Fibroblast of the conjunctiva (primary cell): ENCODE measurements at places on chromosomes 3 and 15.

DNA sequence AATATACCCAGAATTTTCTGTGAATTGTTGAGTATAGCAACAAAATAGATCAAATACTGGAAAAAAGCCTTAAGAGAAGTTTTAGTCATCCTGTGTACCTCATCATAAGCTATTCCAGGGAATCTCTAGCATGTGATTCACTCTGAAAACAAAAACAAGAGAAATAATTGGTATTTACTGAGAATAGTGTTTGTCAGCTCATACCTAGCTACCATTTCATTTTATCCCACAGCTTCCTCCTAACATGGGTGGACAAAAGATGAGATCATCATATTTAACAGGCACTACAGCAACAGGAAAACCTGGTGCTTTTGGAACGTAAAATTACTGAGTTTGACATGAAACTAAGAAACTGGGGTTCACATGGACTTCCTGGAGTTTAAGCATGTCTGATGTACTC is 753.5 kb upstream of the NECTIN3 start:
- DNase-seq = no peak

DNA sequence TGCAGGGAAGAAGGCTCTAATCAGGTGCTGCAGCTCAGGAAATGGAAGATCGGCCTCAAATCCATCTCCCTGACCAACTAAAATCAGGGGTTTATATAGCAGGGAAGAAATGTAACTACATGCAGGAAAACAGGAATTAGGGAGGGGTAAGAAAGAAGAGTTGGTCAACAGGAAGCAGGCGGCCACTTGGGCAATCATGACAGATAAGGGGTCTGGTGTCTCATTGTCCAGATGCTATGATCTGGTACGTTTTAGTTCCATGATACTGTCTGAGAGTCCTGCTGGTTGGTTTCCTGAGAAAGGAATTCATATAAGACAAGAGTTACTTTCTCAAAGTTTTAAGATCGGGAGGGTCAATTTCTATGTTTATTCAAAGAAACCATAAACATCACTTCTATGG is 24.2 kb downstream of the KATNBL1 start:
- no peak for DNase-seq

GRCh38 chr3:13024765-13025065 is 48.5 kb downstream of the IQSEC1 start:
- no peak for DNase-seq

GRCh38 chr15:48644467-48644826 is 1.1 kb downstream of the FBN1 start:
- no peak for DNase-seq

- DNase-seq = peak; percentile 69
These were observed 2.0 kb downstream of the WNT5A start for GRCh38 chr3:55484801-55485791.

DNA sequence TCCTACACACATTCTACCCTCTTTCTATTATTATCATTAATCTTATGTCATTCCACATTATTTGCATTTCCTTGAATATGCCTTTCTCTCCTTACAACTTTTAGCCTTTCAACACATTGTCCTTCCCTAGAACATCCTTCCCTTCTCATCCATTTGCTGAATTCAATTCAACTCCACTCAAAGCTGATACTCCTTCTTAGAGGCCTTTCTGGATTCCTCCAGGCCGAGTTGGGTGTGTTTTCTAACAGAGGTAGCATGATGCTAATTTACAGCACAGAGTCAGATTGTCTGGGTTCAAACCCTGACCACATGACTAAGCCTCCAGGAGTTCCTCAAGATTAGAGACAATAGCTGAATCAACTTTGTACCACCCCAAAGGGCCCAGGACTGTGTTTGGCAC is 63.4 kb upstream of the IL12A start:
- DNase-seq = no peak

DNA sequence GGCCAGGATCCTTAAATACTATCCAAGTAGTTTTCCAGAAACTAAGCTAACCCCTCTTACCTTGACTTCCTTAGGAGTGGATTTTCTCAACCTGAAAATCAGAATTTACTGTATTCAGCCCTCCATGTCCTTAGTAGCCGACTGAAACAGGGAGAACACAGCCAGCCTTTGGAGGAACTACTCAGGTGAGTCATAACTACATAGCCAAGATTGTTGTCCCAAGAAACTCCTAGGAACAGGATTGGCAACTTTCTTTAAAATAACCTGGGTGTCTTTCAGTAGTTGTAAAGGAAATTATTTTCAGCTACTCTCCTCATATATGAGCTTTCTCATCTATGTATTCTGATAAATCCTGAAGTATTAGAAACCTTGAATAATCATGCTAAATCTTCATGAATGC is 22.3 kb downstream of the FANCD2OS start:
- no peak for DNase-seq

- peak; percentile 10 for DNase-seq
These were observed 1185.8 kb upstream of the ALCAM start for GRCh38 chr3:104180906-104181305.

GRCh38 chr15:90126596-90127435 is 24.5 kb upstream of the IDH2 start:
- no peak for DNase-seq

GRCh38 chr15:67212684-67213367 is 41.6 kb downstream of the AAGAB start:
- DNase-seq = no peak

GRCh38 chr3:187746442-187747281 is 1.4 kb upstream of the BCL6 start:
- no peak for DNase-seq

GRCh38 chr15:71136159-71136783 is 21.0 kb downstream of the THSD4 start:
- DNase-seq = peak; percentile 66

- DNase-seq = no peak
These were observed 1.0 kb downstream of the LPP start for GRCh38 chr3:188154809-188155574.

DNA sequence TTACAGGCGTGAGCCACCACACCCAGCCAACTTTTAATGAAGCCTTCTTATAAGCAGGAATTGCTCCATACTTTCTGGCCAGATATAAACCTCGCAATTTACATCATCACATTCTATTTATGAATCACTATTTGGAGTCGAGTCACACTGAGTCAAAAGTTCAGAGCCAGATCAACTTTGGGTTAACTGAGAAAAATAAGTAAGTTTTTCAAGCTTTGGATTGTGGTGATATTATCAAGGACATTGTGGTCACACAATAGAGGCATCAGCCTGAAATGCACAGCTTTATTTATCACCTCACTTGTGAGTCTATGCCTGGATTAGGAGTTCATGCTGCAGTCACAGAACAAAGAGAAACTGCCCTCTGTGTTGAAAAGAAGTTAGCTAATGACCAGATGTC is 1163.5 kb downstream of the ROBO1 start:
- peak; percentile 18 for DNase-seq

GRCh38 chr3:114569186-114569585 is 275.4 kb downstream of the TIGIT start:
- DNase-seq = no peak

DNA sequence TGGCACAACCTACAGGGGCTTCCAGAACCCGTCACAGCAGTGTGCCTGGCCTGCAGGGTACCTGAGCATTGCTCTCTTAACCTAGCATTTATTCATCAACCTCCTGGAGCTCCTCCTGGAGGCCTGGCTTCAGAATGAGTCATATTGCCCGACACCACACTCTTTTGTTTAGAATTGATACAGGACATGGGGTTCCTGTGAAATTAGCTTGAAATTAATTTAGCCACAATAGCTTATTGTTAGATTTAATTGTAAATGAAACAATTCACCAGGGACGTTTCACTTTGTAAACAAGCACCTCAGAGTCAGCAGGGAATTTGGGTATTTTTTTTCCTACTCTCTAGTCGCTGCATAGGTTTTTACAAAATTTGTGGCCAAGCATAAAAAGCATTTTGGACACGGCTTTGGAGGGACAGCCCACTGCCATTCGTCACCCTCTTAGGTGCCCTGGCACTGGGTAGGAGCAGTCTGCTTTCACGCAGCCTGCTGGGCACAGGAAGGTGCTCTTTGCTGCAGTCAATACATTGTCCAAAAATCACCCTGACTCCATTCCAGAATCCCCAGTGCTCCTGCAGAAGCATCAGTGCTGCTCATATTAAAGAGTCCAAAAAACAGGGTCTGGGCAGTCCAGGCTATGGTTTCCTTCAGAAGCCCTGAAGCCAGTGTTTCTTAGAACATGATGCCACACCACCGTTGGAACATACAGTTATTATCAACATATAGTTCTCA is 60.8 kb upstream of the MEF2A start:
- no peak for DNase-seq

GRCh38 chr3:132738314-132738713 is 16.1 kb upstream of the NPHP3 start:
- no peak for DNase-seq

GRCh38 chr15:27248251-27248650 is 277.3 kb downstream of the GABRG3 start:
- DNase-seq = no peak

GRCh38 chr15:40345867-40346578 is 4.8 kb upstream of the PHGR1 start:
- DNase-seq = no peak

DNA sequence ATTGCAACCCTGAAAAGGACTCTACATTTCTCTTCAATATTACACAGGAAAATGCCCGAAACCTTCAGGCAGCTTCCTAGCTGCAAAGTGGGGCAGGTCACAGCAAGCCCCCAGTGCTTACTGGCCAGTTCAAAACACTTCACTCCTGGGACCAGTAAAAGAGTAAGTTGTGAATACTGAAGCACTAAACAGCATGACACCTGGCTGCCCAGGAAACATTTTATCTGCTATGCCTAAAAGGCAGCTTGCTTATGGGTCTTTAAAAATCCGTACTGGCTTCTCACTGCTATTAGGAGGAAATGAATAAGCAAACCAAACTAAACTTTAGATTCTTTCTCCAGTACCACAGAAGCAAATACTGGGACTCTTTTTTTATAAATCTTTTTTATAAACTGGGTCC is 457.9 kb upstream of the ALCAM start:
- no peak for DNase-seq

- DNase-seq = no peak
These were observed 52.1 kb upstream of the CCDC174 start for GRCh38 chr3:14599488-14599887.

DNA sequence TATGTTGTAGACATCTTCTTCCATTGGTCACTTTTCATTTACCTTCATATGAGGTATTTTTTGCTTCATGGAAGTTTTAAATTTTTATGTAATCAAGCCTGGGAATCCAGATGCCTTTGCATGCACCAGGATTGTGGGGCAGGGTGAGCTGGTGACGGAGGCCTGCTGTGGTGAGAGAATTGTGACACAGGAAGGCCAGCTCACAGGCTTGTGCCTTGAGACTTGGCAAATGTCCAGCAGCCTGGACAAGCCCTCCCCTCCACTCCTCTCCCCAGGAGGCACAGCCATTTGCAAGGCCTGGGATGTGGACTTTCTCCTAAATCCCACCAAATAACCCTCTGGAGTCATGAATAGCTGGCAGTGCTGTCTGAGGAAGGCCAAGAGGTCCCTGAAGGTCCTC is 67.4 kb downstream of the RHCG start:
- no peak for DNase-seq

GRCh38 chr3:117600112-117600511 is 890.5 kb downstream of the TUSC7 start:
- DNase-seq = no peak

DNA sequence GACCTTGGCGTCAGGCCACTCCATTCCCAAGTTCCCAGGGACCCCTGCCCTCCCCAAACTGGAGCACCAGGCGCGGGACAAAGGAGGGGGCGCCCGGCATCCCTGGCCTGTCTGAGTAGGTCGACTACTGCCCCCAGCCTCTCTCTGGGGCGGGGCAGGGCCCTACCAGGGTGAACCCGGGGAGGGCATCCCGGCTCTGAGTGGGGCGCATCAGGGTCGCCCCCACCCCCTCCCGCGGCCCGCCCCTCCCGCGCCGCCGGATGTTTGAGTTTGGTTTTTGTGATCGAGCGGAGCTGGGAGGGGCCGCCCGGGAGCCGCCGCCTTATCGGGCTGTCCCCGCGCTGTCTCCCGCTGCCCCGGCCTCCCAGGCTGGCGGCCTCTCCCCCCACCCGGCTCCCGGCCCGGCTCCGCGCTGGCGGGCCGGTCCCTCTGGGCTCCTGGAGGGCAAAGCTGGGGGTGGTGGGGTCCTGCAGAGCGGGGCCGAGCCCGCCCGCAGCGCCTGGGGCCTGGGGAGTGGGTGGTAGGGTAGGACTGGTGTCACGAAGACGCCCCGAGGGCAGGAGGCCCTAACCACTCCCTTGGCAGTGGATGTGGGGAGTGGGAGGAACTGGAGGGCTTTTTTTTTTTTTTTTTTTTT is 47.2 kb upstream of the SMAD6 start:
- no peak for DNase-seq

DNA sequence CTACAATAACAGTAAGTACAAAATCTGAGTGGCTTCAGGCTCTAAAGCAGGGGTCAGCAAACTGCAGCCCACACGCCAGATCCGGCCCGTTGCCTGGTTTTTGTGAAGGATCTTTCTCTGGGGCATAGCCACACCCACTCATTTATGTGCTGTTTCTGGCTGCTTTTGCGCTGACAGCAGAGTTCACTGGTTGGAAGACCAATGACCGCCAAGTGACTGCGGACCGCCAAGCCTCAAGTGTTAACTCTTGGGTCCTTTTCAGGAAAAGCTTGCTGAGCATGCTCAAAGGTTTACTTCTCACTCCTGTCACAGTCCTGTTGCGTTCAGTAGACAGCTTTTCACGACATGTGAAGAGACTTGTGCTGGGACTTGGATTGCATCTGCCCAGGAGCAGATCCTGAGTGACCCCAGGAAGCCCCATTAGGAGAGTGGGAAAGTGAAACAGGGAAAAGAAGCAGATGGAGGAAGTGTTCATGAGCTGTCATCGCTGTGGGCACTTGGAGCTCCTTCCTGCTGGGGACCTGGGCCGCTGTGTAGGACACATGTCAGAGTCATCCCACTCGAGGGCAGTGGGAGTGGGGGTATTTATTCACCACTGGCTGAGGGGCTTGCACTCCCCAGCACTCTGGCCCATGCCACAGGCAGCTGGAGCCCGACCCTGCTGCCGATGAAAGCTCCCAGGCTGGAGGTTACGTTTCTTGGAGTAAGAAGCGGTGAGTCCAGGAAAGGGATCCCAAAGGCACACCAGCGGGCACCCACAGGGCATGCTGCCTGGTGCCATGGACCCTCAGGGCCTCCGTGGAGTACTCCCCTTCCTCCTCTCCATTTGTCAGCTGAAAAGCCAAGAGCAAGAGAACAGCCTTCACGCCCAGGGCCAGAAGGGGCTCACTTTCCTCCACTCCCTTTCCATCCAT is 249.1 kb downstream of the PLCL2 start:
- no peak for DNase-seq
